Activated CD4-positive, alpha-beta T cell treated with anti-CD3 and anti-CD28 coated beads, Interleukin-2, amount 50 U/mL, for 48 hours (primary cell): ENCODE measurements at places on chromosomes 11 and 22.
A peak's percentile ranks its signal among the peaks of the same experiment; 100 is the strongest.

- peak; percentile 77 for DNase-seq
These were observed 28.6 kb downstream of the PTPRJ start for GRCh38 chr11:48008951-48009270.

GRCh38 chr11:15815246-15816195, 540.8 kb downstream of the SOX6 start:
- DNase-seq, result no peak

DNA sequence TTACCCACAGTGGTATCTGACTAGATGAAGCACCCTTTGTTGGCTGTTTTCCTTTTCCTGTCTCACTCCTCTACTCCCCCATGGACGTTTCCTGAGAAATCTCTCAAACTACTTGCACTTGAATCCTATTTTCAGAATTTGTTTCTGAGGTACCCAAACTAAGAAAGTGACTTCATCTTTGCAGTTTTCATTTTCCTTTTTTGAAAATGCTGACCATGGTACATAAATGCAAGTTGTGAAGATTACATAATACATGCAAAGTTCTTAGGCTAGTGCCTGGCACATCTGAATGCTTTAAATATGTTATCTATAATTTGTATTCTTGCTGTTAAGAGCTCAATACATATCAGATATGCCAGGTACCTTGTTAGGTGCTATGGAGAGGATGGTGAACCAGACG, 644.7 kb upstream of the TENM4 start:
- DNase-seq, result no peak

GRCh38 chr22:20792966-20793728, 19.2 kb downstream of the SERPIND1 start:
- DNase-seq, result no peak

DNA sequence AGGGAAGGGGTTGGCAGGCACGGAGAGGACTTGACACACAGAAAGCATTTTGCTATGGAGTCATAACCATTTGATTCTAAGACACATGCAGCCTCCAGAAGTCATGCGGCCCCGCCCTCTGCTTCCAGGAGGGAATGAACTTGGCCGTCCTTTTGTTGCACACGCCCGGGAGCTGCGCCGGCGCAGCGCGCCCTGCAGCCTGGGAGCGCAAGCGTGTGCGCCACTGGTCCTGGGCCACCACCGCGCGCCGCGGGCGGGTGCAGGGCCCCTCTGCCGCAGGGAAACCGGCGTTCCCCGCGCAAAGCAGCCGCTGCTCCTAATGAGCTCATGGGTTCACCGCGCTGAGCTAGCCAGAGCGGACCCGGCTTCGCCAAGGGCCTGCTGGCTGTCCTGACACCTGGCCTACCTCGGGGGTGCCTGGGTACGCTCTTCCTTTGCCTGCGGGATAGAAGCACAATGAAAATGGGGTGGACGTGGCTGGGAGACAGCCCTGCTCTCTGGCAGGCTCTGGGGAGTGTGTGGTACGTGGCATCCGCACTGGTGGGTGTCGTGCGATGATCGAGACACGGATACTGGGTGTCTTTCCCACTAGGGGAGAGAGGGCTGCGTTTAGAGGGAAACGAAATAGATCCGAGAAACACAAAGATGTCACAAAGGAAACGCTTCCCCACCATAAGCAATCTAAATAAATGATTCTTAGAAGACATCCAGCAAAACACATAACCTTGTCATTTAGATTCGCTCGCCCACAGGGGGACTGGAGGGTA, 669 bp downstream of the MICAL3 start:
- peak; percentile 39 for DNase-seq

DNA sequence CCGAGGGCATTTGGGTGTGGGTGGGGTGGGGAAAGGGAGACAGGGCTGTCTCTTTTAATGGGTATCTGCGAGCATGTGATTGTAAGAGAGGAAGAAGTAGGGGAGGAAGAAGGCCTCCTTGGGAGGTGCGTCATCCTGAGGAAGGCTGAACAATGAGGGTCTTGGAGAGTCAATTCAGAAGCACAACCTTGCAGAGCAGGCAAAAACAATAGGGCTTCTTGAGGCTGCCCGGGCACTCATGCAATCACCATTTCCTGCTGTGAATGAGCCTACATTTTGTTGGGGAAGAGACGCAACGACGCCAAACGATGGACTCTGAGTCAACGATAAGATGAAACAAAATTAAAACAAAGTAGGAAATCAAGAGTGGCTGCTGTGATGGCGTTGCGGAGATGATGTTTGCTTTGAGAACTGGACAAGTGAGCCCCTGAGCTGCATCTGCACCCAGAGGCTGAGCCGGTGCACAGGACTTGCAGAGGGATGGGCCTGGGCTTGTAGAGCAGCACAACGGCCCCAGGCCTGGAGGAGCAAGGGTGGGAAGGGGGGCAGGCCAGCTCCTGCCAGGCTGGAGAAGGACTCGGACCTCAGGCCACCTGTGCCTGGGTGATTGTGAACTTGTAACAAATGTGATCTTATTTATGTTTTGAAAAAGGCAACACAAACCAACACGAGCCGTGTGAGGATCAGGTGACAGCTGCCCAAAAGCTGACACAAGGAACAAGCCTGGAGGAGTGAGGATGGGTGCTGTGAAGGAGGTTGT, 92.3 kb upstream of the B3GAT1 start:
- DNase-seq, result no peak

DNA sequence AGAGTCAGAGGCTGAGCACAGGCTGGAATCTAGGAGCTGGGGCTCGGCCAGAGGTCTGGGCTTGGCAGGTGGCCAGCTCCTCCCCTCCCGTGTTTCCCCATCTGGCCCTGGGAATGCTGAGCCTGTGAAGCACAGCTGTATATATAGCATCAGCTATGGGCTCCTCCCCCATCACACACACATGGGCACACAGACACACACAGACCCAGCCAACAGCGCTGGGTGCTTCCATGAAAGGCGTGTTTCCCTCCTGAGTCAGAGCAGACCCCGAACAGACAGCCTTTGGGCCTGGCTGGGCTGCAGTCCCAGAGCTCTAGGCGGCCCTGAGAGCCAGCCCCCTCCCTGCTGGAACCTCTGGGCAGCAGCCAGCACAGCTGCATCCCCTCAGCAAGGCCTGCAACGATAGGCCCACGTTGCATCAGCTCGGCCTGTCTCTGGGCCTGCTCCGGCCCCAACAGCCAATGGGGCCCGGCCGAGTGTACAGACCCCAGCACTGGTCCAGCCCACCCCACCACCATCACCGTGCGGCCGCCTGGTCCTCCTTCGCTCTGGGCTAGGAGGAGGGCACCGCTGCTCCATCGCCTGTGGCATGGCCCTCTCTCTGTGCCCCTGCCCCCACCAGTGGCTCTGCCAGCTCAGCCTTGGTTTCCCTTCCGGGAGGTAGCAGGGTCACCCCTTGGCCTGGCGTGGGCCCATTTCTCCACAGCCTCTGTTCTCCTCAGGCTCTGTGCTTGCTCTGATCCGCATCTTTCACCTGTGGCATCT, 7.6 kb upstream of the SERPINH1 start:
- no peak for DNase-seq

DNA sequence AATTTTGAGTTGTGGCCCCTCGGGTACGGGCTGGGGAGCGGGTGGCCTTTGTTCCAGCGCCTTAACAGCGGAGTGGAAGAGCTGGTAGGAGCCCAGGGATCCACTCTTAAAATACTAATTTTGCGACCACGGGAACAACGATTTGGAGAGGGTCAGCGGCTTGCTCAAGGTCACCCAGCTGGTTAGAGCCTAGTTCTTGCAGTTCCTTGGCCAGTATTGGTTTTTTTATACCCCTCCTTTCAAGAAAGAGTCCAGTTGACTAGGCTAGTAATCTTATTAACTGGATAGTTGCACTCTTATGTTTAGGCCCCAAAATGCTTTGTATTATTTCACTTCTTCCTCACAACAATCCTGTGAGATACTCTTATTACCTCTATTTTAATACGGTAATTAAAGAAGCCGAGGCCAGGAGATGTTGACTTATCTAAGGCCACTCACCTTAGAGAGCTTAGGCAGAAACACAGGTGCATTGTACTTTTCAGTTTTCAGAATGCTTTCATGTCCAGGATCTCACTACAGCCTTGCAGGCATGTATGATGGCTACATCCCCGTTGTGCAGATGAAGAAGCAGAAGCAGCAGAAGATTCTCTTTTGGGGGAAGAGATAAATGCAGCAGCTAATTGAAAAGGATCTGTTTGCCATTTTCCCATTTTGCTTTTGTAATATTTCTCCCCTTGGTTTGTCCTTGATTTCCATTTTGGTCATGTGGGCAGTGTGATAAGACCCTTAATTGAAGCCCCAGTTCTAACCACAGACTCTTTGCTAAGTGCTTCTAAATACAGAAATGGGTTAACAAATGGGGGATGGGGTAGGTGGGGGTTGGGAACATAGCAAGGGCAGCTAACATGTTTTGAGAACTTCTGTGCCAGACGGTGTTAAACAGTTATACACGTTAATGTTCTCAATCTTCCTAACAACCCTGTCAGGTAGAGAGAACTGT, 1.4 kb downstream of the SREBF2 start:
- no peak for DNase-seq

GRCh38 chr11:13030857-13031256, 21.7 kb downstream of the RASSF10 start:
- no peak for DNase-seq

GRCh38 chr11:132790971-132791370, 741.3 kb downstream of the OPCML start:
- DNase-seq, result no peak

DNA sequence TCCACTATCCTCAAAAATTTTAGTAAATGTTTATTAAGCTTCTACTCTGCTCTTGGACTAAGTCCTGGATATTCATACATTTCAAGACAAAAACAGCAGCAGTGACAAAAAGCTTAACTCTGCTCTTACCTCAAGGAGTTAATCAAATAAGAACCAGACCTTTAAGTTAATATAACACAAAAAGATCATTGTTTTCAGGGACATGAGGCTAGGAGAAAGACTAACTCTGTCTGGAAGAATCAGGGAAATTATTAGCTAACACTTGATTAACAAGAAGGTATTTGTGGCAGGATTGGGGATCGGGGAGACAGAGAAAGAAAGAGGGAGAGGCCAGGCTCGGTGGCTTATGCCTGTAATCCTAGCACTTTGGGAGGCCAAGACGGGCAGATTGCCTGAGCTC, 74.4 kb downstream of the PPP2R1B start:
- no peak for DNase-seq

- DNase-seq, result no peak
These were observed 5.5 kb upstream of the TMPRSS13 start for GRCh38 chr11:117934526-117935307.

- DNase-seq, result no peak
These were observed 286.0 kb upstream of the CTSC start for GRCh38 chr11:88623531-88623930.

DNA sequence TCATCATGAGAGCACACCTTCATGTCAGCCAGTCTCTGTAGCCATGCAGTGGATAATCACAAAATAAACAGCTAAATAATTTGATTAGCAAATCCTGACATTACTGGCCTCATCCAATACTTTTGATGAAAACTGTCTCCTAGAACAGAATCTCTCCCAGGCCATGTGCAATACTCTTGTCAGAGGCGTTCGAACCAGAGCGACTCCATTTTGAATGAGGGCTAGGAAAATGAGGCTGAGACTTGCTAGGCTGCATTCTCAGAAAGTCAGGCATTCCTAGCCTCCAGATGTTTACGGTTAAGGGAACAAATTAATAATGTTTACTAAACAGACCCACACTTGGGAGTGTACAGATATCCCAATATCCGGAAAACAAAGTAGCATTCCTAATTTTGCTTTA, 69.9 kb downstream of the FAM168A start:
- no peak for DNase-seq

- DNase-seq, result peak; percentile 34
These were observed 6.6 kb downstream of the HSPA8 start for GRCh38 chr11:123055191-123055901.

GRCh38 chr11:71185411-71185810, 67.0 kb downstream of the SHANK2 start:
- no peak for DNase-seq

- DNase-seq, result no peak
These were observed 176.5 kb upstream of the NAV2 start for GRCh38 chr11:19536131-19536530.

DNA sequence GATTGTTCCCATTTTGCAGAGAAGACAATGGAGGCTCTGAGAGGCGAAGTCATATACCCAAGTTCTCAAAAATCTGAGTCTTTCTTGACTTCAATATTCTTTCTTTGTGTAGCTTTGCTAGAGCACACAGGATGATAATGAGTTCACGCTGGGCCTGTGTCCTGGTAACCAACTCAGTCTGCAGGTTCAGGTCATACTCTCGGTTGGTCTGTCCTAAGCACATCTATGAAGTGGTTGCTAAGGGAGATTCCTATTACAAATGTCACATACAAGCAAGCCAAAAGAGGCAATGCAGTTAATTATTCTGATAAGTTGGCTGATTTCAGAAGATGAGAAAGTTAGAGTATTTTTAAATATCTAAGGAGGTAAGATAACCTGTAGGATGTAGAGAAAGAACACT, 481.0 kb downstream of the SOX6 start:
- DNase-seq, result no peak

DNA sequence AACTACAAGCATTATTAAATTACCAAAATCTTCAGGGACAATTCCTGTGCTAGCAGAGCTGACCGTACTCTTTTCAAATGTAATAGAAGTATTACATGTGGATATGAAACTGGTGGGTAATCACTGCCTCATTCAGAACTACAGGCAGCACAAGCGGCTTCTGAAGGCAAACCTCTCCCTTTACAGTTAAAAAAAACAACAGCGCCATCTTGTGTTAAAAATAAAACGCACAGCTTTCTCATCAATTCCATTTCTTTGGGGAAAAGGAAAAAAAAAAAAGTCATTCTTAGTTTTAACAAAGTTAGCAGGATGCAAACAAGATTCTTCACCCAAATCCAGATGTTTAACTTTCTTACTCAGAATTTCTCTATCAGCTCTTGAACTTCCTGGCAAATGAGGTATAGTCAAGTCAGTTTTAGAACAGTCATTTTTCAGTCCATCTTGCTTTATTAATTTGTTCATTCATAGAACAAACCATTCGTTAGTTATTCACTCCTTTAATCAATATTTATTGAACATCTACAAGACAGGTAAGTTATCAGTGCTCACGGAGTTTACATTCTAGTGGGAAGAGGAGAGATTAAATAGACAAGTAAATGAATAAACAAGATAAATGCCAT, 331.8 kb upstream of the MPPED2 start:
- no peak for DNase-seq

DNA sequence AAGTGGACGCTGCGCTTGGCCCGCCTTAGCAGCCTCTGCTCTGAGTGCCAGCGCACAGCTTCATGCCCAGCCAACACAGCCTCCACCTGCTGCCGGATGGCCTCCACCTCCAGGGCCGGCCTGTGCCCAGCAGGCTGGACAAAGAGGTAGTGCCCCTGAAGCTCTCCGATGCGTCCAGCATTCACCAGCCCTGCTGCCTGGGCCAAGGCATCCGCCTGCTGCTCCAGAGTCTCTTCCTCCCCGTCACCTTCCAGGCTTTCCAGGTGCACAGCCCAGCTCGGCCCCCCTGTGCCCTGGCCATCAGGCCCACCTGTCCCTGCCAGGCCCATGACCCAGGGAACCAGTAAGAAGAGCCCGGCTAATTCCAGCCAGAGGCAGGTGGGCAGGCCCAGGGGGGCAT, 2.5 kb downstream of the PCSK7 start:
- DNase-seq, result no peak
